Activated B cell treated with CpG ODN at 0.5 μM for 24 hours (primary cell): ENCODE measurements at places on chromosomes 2 and 18.

DNA sequence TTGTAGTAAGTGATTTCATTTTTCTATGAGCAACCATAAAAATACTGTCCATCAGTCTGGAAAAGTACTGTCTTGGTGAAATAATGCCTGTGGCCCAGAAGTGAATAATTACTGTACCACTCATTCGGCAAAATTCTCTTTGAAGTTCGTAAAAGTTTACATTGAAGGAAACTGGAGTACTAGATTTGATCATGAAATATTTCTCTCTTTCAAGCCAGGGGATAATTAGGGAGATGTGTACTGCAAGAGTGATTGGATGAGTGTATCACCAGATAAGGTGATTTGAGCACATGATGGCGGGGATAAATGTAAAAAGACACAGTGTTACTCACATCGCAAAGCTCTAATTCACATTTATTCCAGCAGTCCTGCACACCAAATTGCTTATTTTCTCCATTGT, 883.2 kb upstream of the PIK3C3 start:
- DNase-seq = no peak

DNA sequence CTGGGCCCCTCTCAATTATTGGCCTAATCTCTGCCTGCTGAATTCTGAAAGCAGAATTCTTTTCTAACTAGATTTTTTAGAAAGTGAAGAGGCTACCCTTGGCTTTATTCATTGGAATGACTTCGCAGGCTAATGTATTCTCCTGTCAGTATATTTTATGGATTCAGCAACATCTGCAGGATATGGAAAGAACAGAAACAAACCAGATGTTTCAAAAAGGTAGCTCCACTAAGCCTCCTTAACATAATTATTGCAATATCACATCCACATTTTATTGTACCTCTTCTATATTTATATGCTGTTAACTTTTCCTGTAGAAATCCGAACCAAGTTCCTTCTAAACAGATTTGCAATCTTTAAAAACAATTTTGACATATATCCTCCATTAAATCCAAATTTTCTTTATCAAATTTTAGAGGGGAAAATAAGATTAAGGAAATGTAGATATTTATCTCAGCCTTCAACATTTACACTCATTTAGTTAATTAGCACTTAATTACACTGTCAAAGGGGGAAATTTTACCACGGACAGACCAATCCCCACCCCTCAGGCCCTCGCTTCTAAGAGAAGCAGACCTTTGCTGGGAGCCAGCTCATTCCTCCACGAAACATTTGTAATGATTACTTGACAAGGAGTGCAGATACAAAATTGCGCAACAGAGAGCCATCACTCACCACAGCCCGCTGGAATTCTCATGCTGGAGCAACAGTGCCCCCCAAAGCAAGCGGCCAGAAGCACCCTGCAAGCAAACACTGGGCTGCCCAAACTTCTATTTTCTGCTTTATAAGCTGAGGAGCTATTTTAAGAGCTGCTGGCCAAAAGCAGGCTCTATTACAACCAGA, 253.4 kb downstream of the ETAA1 start:
- no peak for DNase-seq

DNA sequence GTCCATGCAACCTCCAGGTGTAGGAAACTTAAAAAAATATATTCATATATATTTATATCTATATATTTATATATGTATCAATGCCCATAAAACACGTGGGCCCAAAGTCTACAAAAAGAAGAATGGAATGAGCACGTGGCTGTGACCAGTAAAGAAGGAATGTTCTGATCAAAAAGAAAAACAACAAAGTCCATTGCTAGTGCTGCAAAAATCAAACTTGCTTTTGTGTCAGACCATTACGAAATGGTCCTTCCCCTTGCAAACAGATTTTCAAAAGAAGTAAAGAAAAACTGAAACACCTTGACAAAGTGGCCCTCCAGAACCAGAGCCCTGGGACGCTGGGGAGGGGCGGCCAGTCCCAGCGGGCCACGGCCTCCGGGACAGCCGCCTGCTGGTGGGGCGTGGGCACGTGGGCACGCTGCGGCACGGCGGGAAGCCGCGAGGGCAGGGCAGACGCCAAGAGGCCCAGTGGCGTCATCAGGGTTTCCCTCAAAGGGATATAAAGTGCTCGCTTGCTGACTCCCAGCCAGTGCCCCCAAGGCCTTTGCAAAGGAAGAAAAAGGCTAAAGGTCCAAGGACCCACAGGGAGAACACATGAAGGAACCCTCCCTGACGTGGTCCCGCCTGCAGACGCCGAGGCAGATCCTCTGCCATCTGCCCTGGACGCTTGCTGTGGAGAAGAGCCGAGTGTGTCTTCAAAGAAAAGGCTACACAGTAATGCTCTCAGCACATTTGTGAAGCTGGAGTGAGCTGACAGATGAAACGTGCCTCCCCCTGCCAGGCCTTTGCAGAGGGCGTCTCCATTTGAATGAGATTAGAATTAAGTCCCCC, 201.8 kb downstream of the TWIST2 start:
- no peak for DNase-seq

DNA sequence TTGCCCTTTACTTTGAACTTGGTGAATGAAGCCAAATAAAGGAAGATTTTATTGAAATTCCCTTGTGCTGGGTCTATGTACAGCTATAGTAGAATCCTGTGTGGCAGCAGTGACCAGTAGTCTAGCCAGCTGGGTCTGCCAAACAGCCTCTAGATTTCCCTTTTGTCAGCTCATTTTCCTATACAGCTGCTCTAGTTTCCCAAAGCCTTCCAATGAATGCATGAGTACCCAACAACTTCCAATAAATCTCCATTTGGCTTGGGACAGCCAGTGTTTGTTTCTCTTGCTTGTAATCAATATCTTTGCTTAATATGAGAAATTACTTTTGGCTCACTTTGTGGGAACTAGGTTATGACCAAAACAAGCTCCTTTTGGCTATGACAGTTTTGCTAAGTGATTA, 43.6 kb downstream of the SCN9A start:
- no peak for DNase-seq

DNA sequence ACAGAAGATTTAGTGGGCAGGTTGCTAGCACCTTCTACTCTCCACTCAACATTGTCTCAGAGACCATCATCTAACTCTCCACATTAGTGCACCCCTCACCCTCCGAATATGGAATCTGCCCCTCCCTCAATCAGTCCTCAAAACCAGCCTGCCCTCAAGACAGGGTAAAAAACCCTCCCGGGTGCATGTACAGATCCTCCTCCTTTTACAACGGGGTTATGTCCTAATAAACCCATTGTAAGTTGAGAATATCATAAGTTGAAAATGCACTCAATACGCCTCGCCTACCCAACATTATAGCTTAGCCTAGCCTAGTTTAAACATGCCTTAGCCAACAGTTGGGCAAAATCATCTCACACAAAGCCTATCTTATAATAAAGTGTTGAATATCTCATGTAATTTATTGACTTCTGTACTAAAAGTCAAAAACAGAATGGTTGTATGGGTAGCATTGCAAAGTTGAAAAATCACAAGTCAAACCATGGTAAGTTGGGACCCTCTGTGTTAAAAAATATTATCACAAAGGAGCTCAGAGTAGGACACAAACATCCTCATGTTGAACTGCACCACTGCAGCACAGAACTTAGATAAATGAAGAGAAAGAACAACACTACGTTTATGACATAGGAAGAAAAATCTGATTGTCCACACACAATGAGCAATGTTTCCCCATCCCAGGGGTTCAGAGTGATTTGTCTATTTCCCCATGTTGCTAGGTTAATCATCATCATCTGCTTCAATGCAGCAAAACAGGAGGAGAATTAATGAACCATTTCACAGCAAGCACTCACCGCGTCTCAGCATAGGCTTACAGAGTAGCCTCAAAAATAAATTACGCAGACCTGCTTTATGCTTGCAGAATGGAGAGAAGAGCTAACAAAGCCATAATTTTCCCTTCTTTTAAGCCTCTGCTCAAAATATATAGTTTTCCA, 184.1 kb upstream of the ARL4C start:
- no peak for DNase-seq

DNA sequence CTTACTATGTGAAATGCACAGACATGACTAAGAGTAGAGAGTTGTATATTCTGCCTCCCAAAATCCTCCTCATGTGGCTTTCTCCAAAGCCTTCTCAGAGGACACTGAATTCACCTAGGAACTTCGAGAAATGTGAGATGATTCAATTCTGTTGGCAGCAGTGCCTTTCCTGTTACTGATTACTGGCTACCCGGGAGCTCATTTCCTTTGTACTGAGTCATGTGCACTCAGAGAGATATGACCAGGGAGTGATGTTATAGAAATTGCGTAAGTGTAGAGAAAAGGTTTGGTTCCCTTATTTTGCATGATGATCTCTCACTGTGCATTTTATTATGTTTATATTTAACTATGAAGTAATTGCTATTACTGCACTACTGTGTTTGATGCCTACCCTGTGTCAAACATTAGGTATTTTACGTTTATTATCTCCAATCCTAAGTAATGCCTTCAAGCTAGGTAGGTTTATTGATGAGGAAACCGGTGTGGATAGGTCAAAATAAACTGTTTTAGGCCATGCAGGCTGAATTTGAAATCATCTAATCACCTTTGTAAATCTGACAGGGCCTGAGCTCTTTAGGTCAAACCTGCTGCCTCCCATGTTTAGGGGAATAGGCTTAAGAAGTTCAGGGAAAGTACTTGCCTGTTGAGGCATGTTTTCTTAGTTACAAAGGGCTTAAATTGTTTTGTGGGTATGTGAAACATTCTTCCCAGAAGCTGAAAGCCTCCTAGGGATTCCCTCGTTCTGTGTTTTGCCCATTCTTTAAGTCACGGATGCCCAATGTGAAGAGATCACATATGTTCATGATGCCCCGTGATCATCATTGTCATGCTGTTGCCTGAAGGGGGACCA, 86.8 kb downstream of the FMNL2 start:
- DNase-seq = no peak
